ENCODE measurements at places on chromosomes 2 and 18.

- DNase-seq, result no peak
Measured at GRCh38 chr2:120037995-120038541, 25.2 kb downstream of the EPB41L5 start.

GRCh38 chr2:218168635-218169462, 2.1 kb upstream of the CXCR1 start:
- DNase-seq, result peak; percentile 29

- DNase-seq, result no peak
Measured at GRCh38 chr18:72233106-72233505, 311.0 kb downstream of the CBLN2 start.

DNA sequence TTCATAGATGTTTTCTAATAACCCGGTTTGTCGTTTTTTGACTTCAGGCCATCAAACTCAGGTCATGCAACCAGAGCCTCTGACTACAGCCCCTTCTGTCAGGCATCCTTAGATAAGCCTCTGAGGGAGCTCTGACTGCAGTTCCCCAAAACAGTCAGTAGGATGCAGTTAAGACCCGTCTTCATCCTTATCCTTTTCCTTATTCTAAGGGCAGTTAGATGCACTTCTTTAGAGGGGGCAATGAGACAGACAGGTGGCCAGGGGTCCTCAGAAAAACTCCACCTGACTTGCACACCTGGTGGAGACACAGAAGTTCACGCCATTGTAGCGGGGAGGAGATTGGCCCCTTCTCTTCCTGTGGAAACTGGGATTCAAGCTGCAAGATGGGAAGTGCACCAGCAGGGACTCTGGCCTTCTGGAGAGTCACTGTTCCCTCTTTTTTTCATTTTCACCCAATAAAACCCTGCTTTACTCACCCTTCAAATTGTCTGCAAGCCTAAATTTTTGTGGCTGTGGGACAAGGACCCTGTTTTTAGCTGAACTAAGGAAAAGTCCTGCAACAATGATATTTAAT, 104.8 kb upstream of the TFPI start:
- DNase-seq, result peak; percentile 5

- peak; percentile 65 for DNase-seq
Measured at GRCh38 chr2:240149943-240150784, 9.7 kb upstream of the OTOS start.

GRCh38 chr2:101574622-101575021, 99.7 kb upstream of the RFX8 start:
- DNase-seq, result no peak

GRCh38 chr2:208571764-208572131, 165.2 kb downstream of the PTH2R start:
- DNase-seq, result no peak

DNA sequence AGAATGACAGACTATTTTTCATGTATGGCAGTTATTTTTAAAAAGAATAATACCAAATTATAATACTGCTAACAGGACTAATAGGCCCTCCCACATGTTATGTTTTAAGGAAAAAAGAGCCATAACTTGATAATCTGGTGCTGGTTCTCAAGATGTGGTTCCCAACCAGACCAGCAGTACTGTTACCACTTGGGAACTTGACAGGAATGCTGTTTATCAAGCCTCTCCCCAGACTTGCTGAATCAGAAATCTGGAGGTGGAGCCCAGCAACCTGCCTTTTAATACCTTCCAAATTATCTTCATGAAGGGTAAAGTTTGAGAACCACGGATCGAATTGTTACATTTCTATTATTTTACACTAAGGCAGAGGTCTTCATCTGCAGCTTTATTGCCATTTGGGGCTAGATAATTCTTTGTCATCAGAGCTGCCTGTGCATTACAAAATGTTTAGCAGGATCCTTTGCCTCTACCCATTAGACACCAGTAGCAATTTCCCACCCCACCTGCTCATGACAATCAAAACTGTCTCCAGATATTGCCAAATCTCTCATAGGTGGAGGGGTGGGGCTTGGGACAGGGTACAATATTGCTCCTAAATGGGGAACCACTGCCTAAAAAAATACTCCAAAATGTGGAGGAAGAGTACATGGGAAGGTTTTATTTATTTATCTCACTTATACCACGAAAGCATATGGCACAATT, 629.6 kb downstream of the ARHGAP15 start:
- peak; percentile 8 for DNase-seq

DNA sequence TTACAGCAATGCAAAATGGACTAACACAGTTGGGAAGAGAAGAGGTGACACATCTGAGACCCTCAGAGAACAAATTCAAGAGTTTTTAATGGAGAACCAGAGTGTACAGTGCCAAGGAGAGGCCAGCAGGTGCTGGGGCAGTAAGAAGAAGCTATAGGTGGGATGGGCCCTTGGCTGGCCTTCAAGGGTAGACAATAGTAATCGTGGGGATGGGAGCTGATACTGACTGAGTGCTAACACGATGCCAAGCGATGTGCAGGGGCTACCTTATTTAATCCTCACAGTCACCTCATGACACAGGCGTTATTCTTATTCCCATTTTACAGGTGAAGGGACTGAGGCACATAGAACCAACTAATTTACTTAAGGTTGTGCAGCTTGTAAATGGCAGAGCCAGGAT, 131.9 kb upstream of the ID2 start:
- no peak for DNase-seq

- DNase-seq, result peak; percentile 56
Measured at GRCh38 chr2:177147093-177147694, 65.4 kb upstream of the HNRNPA3 start.

DNA sequence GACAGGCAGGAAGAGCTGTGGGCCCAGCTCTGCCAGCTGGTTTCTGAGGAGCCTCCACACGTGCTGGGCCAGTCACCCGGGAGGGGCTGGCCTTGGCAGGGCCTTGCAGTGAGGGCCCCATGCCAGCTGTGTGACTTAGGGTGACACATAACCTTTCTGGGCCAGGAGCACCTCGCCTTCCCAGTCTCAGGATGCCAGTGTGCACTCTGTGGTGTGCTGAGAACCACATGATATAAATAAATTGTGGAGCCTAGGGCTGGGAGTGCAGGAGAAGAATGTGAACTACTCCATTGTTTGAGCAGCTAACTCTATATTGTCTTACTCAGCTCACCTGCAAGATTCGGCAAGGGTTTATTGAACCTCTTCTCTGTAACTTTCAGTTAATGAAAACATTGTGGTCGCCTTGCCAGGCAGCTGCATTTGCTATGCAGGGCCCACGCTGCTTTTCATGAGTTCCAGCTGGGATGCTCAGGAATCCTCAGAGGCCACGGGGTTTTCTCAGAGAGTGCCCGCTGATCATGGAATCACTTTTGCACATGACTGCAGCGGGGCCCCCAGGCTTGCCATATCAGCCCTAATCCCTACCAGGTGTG, 222.3 kb downstream of the SH3RF3 start:
- DNase-seq, result peak; percentile 31

GRCh38 chr2:20371323-20372025, 20.8 kb upstream of the PUM2 start:
- DNase-seq, result no peak

DNA sequence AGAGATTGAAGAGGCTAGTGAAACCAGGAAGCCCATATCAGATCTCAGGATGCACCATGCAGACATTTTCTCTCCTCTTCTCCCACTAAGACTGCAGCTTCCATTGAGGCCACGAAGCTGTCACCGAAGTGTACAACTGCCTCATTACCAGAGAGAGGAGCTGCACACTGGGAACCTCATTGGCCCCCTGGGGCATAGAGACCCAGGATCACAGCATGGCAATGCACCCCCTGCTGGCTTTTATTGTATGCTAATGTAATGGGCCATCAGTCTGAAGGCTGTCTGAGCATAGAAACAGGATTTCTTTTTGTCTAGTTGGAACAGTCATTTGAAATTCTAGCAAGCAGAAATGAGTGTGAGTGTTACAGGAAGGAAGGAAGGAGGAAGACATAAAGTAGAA, 861.6 kb upstream of the CELF4 start:
- DNase-seq, result no peak

GRCh38 chr18:55522011-55522410, 66.0 kb downstream of the TCF4 start:
- DNase-seq, result no peak

GRCh38 chr2:19675856-19676460, 225.8 kb downstream of the TTC32 start:
- peak; percentile 14 for DNase-seq

GRCh38 chr18:70376914-70377258, 88.0 kb downstream of the SOCS6 start:
- DNase-seq, result no peak

GRCh38 chr2:170365686-170366085, 187.7 kb downstream of the MYO3B start:
- no peak for DNase-seq

DNA sequence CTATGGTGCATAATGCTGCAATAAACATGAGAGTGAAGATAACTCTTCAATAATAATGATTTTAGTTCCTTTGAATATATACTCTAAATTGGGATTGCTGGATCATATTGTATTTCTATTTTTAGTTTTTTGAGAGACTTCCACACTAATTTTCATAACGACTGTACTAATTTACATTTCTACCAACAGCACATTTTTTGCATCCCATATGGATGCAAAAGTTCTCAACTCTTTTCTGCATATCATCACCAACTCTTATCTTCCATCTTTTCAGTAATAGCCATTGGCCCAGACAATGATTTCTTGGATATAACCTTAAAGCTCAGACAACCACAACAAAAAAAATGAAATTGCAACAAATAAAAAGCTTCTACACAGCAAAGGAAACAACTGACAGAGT, 1082.4 kb downstream of the CNTNAP5 start:
- no peak for DNase-seq

- DNase-seq, result no peak
Measured at GRCh38 chr2:3611589-3611988, 16.7 kb downstream of the COLEC11 start.

DNA sequence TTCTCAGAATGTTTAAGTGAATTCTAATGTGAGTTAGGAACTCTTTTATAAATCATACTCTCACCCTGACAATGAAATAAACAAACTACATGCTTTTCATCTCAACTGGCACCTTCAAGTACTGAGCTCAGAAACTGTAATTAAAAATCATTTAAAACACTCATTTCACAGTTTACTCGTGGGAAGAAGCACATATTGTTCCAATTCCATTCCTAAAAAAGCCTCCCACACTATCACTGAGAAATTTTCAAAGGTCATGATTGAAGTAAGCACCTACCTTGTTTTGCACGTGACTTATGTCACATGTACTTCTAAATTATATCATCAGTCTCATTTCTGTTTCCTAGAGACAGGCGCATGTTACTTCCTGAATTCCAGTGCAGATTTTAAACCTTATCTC, 678.1 kb upstream of the SLC8A1 start:
- no peak for DNase-seq

All from RWPE1 (cell line).